Smooth muscle cell of the brain vasculature (primary cell): ENCODE measurements at places on chromosomes 1 and 21.

DNA sequence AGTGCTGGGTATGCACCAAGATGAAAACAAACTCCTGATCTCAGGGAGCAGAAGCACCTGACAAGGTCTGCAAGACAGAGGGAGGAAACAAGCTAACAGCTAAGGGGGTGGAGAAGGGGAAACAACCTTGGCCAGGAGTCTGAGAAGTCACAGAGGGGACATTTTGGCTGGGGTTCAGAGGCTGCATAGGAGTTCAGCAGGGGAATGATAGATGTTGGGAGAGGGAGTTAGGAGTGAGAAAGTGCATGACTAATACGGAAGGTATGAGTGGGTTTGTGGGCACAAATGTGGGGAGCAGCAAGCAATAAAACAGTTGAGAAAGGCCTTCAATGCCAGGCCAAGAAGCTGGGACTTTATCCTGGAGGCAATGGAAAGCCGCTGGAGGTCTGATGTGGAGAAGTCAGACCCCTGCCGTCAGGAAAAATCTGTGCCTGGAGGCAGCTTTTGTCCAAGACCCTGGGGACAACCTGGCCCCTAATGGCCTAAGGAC is 16.4 kb downstream of the EPHA2 start:
- no peak for DNase-seq

DNA sequence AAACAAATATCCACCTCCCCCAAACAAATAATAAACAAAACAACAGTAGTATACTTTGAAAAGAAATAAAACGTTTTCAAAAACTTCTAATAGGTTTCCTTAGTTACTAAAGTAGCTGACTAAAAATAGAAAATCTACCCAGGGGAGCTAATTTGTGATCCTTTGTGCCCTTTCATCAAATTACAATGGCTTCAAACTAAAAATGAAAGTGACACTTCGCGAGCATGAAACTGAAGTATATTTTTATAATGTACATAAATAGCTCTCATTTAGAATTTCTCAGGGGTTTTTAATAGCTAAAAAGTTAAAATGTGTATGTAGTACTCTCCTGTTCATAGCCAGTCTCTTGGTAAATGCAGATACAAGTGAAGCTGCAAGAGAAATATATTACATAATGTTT is 78.4 kb downstream of the BRINP3 start:
- DNase-seq = no peak

DNA sequence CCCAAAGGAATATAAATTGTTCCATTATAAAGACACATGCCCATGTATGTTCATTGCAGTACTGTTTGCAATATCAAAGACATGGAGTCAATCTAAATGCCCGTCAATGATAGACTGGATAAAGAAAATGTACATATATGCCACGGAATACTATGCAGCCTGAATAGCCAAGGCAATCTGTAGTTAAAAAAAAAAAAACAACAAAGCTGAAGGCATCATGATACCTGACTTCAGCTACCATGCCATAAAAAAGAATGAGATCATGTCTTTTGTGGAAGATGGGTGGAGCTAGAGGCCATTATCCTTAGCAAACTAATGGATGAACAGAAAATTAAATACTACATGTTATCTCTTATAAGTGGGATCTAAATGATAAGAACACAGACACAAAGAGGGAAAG is 36.0 kb downstream of the GPR88 start:
- DNase-seq = no peak

DNA sequence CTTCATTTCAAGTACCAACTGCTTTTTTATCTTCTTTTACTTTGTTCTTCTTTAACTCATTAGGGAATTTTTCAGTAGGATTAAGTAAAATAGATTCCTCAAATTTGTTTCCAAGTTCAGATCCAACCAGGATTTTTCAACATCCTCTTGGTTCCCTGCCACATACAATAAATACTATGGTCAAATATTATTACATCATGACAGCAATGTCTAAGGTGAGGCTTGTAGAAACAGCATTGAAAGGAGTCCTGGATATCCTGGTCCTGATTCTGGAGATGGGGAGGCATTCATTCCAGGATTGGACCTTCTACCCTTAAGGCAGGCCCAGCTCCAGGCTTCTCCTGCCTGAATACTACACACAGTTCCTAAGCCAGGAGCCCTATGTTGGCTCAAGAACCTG is 80.2 kb upstream of the F3 start:
- DNase-seq = no peak

DNA sequence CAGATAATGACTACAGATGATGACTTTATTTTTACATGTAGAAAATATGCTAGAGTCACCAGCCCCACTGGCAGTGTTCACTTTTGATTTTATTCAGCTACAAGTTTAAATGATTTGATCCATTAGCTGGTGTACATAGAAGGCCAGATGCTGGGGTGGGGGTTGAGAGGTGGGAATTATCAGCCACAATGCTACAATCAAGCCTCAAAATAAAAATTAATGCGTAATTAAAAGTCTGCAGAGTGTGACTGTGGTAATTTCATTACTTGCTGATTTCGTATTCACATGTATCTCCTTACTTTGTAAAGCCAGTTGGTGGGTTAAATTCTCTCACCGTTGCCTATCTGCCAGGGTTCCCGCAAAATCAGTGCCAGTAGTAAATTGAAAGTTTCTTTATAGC is 109.3 kb downstream of the GALNT2 start:
- DNase-seq = no peak

- DNase-seq = peak; percentile 52
Observed at GRCh38 chr1:201137579-201138310, 10.8 kb upstream of the ASCL5 start.

DNA sequence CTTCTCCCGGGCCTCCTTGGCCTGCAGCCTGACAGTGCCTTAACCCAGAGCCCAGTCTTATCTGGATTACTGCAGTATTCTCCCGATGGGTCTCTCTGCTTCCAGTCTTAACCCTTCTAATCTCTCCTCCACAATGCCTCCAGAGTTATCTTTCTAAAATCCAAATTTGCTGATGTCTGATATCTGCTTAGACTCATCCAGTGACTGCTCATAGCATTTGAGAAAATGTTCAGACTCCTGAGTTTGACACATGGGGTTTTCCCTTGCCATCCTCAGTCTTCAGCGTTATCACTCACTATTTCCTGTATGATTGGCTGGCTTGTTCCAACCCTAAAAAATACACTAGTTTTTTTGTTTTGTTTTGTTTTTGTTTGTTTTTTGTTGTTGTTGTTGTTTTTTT is 102.0 kb downstream of the FMN2 start:
- no peak for DNase-seq

- DNase-seq = no peak
Observed at GRCh38 chr1:16625497-16626408, 12.4 kb upstream of the NBPF1 start.

- DNase-seq = no peak
Observed at GRCh38 chr1:65703853-65704252, 88.8 kb upstream of the PDE4B start.

GRCh38 chr1:47460456-47460855 is 22.6 kb downstream of the FOXD2 start:
- no peak for DNase-seq

DNA sequence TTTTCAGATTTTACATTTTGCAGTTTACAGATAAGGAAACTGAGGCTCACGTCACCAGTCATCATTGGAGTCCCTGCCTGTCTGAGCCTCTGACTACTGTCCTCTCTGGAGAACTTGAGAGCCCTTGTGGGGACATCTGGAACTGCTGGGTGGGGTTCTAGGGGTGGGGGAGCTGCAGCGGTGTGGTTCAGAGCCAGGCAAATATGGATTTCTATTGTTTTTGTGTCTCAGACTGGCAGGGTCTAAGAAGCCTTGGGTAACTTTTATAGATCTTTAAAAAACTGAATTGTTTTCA is 46.9 kb downstream of the IER5 start:
- DNase-seq = no peak
